AG08396 (cell line): ENCODE measurements at places on chromosomes 3 and 15.

GRCh38 chr3:65706776-65707568 lies 331.7 kb downstream of the MAGI1 start:
- peak; percentile 12 for DNase-seq

- peak; percentile 5 for DNase-seq
Observed at GRCh38 chr3:191238321-191238817, 39.3 kb downstream of the OSTN start.

DNA sequence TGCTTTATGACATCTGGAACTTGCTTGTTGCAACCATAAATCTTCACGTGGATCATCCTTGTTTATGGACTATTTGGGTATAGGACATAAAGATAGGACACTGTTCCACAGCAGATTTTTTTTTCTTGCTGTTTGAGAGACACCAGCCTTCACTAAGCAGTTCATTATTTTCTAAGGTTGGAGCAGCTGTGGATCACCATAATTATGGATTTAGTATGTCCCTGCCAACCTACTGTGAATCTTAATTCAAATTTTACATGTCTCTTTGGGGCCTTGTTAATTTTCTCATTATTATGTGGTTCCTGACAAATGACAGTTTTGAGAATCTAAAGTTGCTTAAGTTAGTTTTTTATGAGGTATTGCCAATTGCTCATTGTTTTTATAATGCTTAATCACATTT lies 161.2 kb downstream of the B3GALNT1 start:
- DNase-seq, result no peak

- peak; percentile 75 for DNase-seq
Observed at GRCh38 chr15:73704869-73705645, 20.9 kb downstream of the CD276 start.

- DNase-seq, result peak; percentile 75
Observed at GRCh38 chr15:33013827-33014445, 180.6 kb downstream of the FMN1 start.

- no peak for DNase-seq
Observed at GRCh38 chr15:83830381-83830780, 176.5 kb downstream of the ADAMTSL3 start.

DNA sequence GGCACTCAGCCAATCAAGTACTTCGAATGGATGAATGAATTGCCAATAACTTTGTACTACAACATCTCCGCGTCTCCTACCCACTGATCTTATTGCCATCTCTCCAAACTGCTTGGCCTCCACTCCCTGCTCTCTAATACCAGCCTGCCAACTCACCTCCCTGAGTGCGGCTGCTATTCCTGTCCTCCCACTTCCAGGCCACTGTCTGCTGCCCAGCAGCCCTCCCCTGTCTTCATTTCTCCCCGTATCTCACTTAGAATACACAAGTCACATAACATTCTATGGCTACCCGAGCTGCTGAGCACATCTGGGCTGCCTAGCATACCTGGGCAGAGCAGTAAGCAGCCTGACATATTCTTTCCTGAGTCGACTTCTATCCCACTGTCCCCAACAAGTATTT lies 149.9 kb upstream of the LRTM1 start:
- DNase-seq, result no peak

DNA sequence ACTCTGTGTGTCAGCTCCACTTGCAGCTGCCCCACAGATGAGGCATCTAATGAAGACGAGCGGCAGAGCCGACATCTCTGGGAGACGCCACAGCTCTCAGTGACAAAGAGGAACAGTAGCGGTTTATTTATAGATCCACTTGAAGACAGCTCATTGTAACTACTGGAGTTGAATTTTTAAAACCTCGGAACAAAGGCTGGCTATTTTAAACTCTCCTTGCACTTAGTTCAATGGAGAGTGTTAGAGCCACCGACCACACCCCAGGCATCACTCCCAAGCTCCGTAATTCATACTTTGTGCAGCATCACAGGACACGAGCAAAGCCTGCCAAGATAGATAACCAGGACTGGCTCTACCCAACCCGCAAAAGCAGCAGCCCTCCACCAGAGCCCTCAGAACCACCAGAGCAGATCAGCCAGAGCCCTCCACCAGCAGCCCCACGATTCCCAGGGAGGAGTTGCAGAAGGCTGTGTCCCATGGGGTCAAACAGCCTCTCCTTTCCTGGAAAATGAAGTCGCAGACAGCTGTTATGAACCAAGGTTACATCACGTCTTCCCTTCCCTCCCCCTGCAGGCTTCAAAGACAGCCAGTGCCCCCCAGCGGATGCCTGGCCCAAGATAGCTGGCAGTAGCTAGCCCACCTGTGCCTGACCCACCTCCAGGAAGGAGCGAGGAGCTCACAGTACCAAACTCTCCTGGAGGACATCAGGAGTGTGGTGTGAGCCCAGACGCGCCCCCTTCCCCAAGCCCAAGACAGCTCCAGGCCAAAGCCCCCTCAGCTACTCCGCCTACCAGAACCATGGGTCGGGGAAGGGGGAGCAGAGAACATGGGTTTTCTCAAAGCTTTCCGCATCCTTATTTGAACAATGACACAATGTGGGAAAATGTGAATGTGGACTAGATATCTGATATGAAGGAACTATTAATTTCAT lies 45.7 kb downstream of the POC1A start:
- no peak for DNase-seq

GRCh38 chr3:87987952-87988351 lies 70.9 kb downstream of the CGGBP1 start:
- DNase-seq, result no peak

- DNase-seq, result no peak
Observed at GRCh38 chr15:47987461-47987860, 133.3 kb upstream of the SLC24A5 start.

GRCh38 chr3:56055546-56055945 lies 412.7 kb downstream of the ERC2 start:
- no peak for DNase-seq

DNA sequence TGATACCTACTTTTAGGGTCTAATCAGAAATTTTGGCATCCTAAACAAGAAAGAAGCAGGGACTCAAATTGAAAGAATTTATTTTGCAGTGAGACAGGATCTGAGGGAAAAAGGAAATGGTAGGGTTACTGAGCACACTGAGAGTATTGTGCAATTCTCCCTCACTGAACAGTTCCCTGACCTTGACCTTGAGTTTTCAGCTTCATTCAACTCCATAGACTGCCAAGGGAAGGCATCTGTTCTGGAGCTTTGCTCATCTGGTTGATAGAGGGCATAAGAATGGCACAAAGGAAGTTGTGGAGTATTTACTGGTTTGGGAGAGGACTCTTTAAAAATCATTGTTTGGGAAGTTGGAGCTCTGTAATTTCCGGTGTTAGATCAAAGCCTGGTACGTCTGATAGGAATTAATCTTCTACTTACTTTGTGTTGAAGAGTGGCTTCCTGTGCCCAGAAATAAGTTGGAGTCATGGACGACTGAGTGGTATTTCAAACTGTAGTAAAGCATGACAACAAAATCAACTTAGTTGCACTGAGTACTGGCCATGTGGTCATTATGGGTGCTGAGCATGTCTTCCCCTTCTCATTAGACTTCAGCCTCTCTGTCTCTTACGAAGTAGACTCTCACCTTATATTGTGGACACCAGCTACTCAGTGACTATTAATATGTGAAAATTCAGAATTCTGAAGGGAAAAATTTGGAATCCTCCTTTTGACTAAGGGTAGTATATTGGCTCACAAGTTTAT lies 40.8 kb downstream of the CLDN1 start:
- DNase-seq, result no peak

- no peak for DNase-seq
Observed at GRCh38 chr3:131033480-131034080, 6.9 kb downstream of the NEK11 start.

DNA sequence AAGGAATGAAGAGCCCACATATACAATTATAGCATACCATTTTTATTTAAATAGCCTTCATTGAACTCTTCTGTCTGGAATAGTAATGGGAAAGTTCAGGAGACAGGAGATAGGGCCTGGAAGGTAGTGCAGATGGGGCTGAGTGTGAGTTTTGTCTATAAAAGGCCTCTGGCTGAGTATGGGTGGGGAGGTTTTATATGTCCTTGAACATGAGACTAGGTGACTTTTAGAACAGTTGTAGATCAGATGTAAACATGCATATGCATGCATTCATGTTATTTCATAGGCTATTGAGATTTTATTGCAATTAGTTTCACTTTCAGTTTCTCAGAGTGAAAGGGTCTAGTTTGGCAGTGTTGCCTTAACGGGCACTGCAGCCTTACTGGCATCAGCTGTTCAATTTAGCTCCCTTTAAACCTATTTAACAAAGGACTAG lies 27.1 kb downstream of the CGGBP1 start:
- peak; percentile 36 for DNase-seq

DNA sequence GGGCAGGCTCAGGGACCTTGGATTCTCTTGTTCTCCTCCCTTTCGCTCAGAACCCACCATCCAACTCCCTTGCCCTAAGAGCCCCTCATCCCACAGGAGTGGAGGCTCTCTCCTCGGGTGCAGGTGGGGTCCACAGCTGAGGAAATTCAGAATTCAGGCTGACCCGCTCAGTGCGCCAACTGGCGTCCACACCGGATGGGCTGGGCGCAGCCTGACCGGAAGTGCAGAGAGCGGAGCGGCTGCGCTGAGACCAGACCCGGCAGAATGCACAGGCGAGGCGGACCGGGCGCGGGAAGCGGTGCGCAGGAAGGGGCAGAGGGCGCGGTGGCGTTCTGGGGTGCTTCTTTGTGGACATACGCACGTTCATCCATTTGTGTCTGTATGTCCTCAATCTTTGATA lies 210.4 kb upstream of the NDN start:
- no peak for DNase-seq

- no peak for DNase-seq
Observed at GRCh38 chr3:143118630-143119008, 952 bp upstream of the CHST2 start.

DNA sequence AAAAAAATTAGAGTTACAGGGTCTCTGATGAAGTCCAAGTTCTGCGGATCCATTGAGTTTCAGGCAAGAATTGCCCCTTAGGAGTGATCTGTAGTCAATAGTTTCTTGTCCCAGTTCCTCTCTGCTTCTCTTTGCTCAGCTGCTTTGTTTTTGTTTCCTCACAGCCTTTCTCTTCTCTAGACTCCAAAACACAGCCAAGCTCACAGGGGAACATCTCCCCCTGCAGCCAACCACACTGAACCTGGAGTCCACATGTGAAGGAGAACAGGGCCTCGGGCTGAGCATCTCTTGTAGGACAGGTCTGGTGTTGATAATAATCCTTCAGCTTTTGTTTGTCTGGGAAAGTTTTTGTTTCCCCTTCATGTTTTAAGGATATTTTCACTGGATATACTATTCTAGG lies 202.6 kb upstream of the ATP10A start:
- DNase-seq, result no peak

GRCh38 chr3:153967260-153967659 lies 153.9 kb upstream of the ARHGEF26 start:
- no peak for DNase-seq

DNA sequence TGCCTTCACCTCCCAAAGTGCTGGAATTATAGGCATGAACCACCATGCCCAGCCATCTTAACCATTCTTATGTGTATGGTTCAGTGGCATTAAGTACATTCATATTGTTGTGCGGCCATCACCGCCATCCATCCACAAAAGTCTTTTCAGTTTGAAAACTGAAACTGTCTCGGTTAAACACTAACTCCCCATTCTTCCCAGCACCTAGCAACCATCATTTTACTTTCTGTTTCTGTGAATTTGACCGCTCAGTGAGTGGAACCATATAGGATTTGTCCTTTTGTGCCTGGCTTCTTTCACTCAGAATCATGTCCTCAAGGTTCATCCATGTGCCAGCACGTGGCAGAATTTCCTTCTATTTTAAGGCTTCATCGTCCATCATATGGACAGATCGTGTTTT lies 5.8 kb downstream of the MCM2 start:
- DNase-seq, result no peak

DNA sequence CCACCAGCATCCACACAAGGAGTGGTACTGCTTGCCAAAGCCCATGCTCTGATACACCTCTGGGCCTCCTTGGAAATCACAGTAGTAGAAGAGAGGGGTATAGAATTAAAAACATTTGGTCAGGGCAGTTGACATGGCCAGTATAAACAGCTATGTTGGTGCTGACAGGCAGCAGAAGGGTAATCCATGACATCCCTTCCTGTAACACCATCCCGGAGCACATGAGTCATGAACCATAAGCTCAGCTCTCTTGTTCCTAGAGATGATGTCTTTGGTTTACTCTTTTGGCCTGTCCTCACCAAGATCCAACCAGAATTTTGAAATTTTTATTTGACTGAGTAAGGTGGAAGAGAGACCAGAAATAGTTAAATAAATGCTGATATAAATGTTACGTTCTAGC lies 132.6 kb upstream of the CTDSPL start:
- no peak for DNase-seq

GRCh38 chr3:123638936-123639689 lies 54.3 kb upstream of the HACD2 start:
- DNase-seq, result no peak

- no peak for DNase-seq
Observed at GRCh38 chr3:13509059-13509815, 29.1 kb downstream of the HDAC11 start.

DNA sequence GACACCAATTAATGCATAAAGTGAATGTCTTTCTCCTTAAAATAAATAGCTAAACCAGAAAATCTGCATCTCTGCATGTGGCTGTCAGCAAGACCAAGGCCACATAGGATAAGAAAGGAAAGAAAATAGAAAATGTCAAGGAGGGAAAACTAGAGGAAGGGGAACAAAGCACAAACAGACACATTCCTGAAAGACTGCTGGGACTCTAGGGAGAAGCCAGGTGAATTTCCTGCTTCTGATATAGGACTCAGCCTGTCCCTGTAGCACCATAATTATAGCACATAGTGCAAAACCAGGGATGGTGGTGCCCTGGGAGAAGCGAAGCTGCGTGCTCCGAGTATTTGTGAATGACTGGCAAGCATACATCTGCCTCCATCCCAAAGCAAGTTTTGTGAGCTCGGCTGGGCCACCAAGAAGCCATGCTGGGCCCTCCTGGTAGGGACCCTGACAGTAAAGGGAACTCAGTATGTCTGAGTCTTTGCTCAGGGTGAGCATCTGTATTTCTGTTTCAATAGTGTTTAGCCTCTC lies 14.2 kb downstream of the FSTL1 start:
- DNase-seq, result no peak

GRCh38 chr3:179652447-179653095 lies at the start of gene USP13:
Gene USP13, plus strand, starts transcription at chr3:179653040. Its CDS starts 186 bp downstream, at chr3:179653226.
- peak; percentile 88 for DNase-seq

- no peak for DNase-seq
Observed at GRCh38 chr3:103511891-103512290, 1077.1 kb downstream of the ZPLD1 start.

GRCh38 chr3:63578858-63579257 lies 73.6 kb upstream of the SNTN start:
- no peak for DNase-seq

GRCh38 chr3:115885621-115886020 lies 262.3 kb downstream of the GAP43 start:
- peak; percentile 7 for DNase-seq

DNA sequence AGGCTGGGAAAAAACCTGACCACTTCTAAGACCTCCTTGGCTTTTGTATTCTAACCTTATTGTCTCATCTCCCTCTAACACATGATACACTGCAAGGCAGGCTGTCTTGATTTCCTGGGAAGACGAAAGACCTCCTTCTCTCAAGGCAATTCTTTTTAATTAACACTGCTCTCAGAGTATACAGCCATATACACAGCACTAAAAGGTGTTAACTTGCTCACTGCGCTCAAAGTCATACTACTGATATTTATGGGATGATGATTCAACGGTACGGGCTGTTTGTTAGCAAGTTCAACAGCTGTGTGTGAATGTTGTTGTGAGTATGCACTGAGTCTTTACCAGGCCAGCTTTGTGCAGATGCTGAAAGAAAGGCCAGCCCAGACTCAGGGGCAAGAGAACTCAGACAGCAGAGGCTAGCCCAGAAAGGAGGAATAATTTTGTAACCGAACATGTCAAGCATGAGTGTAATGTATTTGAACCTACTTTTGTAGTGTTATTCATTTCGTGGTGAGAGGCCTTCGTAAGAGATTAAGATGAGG lies 229.9 kb downstream of the IL5RA start:
- DNase-seq, result no peak
